NCI-H226 (cell line): ENCODE measurements at places on chromosomes 7 and 10.
A peak's percentile ranks its signal among the peaks of the same experiment; 100 is the strongest.

GRCh38 chr10:26739071-26739631, 41.6 kb downstream of the PDSS1 start:
- no peak for DNase-seq

DNA sequence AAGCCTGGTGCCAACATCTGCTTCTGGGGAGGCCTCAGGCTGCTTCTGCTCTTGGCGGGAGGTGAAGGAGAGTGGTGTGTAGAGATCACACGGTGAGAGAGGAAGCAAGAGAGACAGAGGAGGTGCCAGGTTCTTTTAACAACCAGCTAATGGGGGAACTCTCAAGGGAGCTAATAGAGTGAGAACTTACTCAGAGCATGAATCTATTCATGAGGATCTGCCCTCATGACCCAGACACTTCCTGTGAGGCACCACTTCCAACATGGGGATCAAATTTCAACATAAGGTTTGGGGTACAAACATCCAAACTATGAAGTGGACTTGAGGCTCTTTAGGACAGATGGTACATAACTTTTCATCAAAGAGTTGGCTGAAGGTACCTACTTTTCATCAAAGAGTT, 5.1 kb upstream of the ZNF32 start:
- DNase-seq = no peak

- DNase-seq = peak; percentile 41
These were observed 10.5 kb downstream of the PLXDC2 start for GRCh38 chr10:19826712-19827111.

GRCh38 chr7:44678471-44679179, 70.0 kb upstream of the ZMIZ2 start:
- DNase-seq = peak; percentile 96

DNA sequence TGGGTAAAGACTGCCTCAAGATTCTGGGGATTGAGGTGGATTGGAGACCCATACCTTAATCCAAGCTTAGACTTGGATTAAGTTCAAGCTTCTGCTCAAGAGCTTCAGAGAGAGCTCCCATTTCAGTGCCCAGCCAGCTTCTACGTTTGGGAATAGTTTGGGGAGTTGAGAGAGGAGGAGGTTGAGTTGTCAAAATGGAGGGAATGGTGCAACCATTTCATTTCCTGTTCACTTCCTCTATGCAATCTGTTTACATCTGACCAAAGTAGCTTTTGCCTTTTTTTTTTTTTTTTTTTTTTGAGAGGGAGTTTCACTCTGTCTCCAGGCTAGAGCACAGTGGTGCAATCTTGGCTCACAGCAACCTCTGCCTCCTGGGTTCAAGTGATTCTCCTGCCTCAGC, 65.8 kb downstream of the ENTPD1 start:
- DNase-seq = no peak

GRCh38 chr7:50069613-50070012, 23.4 kb downstream of the ZPBP start:
- no peak for DNase-seq

- DNase-seq = no peak
These were observed 137.6 kb upstream of the SVIL start for GRCh38 chr10:29772403-29772802.
